ENCODE measurements at places on chromosomes 2 and 18.

DNA sequence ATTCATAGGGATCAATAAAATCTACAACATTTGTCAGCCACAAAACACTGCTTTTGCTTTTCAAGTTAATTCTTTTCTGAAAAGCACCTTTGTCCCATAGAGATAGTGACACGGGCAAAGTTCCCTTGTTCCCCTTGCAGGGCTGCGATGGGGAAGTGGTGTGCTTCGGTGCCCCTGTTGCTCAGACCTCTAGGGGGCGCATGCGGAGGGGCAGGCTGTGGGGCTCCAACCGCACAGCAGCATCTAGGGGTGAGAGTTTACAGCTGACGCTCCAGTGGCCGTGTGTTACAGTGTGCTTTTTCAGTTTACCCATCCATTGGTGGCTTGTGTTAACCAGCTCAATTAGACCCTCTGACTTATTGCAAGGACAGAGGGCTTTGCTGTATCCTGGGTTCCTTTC lies 1432.2 kb upstream of the ACVR2A start:
- DNase-seq, result no peak

- no peak for DNase-seq
Observed at GRCh38 chr2:63514237-63514716, 74.0 kb downstream of the WDPCP start.

DNA sequence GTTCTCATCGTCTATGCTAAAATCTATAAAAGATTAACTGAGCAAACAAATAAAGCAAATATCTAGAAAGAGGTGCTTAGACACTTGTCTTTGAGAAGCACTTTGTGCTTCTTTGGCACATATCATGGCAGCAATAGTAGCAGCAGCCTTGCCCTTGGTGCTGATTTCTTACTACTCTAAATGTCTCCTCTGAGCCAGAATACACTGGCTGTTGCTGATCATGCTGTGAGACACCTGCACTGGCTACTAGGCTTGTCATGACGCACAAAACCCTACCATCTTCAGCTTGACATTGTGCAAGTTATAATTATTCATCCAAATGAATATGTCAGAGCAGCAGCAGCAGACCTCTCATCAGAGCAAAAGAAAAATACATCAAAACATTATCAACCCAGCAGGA lies 46.7 kb downstream of the FANCL start:
- no peak for DNase-seq

GRCh38 chr2:237701033-237701858 lies 73.9 kb downstream of the LRRFIP1 start:
- DNase-seq, result no peak

DNA sequence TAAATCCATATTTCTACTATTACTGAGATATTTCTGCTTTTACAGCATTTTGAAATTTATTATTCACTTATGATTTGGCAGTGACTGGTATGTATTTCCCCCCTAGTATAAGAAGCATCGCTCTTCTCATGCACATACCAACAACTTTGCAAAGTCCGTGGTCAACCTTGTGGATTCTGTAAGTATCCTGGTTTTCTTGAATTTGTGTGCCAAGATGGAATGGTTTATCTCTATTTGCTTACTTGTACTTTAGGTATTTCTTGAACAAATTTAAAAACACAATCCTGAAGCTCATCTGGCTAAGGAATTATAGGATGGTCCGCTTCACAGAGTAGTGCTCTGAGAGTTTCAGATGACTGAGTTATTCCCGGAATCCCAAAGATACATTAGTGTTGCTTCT lies 85.0 kb upstream of the FAM237A start:
- no peak for DNase-seq

DNA sequence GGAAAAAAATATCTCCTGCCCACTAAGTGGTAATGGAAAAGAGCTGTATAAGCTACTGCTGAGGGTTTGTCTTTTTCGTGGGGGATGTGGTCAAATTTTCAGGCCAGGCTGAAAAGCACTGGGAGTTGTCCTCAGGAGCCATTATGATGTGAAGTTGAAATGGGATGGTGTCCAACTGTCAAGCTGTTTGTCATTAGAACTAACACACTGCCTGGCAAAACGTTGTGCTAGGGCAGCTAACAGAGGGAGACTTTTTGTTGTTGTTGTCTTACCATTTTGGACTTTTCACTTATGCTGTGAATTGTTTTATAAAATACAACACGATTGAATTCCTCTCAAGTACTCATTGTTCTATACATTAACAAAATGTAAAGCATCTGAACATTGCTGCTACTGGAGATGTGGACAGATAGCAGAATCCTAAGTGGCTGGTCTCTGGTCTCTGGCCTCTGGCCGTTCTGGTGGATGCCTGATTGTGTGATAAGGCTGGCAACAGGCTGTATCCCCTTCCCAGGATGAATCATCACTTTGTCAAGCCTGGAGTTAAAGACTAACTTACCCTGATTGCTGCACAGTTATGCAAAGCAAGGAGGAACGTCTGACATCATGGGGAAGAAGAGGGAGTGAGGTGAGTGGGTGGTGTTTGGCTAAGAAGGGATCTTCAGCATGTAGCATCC lies 2.3 kb downstream of the MYO1B start:
- DNase-seq, result no peak

GRCh38 chr2:143435131-143435530 lies 305.9 kb downstream of the ARHGAP15 start:
- DNase-seq, result no peak

- DNase-seq, result no peak
Observed at GRCh38 chr2:46340740-46341420, 43.7 kb downstream of the EPAS1 start.

- no peak for DNase-seq
Observed at GRCh38 chr2:216283038-216283900, 89.0 kb downstream of the MARCHF4 start.

DNA sequence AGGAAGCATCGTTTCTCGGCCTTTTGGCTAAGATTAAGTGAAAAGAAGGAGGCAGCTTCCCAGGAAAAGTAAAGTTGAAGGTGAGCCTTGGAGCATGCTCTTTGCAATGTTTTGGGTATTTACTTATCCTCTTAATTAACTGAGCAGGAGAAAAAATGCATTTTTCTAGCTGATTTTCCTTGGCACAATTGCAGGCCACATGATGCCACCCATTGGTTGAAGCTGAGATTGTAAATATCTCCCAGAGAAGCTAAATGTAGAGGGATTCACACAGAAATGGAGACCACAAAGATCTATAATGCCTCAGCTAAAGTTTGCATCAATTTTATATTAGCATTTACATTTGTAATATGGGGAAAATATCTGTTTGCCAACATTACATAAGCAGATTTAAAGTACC lies 294.1 kb downstream of the KCNS3 start:
- DNase-seq, result no peak

- no peak for DNase-seq
Observed at GRCh38 chr2:145595296-145595695, 1075.4 kb upstream of the ZEB2 start.

DNA sequence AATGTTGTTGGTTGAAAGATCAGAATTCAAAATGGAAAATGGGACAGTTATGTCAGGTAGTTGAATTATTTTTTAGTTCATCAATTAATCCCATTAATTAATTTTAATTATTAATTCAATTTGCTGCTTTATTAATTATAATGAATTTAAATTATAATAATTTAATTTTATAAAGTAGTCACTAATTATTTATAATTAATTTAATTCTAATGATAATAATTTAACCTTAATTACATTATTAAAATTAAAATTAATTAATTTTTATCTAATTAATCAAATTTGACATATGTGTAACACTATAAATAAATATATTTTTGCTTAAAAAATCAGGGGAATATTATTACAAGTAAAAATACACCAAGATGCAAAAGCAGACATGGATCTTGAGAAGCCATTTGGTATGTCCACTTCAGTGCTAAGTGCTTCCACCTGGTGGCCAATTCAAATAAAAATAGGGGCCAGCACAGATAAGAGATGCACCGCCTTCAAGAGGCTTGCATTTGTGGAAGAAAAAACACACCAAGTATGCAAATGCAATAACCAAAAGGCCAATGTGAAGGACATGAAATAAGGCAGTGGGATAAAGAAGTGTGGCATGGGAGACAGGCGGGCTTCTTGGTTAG lies 73.2 kb downstream of the MBP start:
- DNase-seq, result peak; percentile 56

DNA sequence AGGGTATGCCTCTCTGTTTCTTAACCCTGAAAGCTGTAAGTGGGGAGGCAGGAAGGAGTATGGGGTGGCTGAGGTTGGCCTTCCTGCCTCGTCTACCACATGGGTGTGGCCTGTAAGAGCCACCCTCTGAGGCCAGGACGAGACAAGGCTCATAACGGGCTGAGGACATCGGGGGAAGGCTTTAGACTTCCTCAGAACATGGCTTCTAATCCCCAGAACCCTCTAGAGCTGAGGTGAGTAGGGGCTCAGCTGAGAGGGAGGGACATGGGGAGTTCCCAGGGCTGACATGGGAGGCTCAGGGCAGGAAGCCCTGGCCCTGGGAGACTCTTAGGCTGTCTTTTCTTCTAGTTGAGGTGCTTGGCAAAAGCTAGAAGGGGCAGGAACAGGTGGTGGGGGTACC lies 36.7 kb downstream of the EMX1 start:
- peak; percentile 26 for DNase-seq

- DNase-seq, result no peak
Observed at GRCh38 chr2:153227981-153228380, 250.6 kb downstream of the RPRM start.

- DNase-seq, result no peak
Observed at GRCh38 chr2:98577313-98577712, 31.0 kb downstream of the COA5 start.

DNA sequence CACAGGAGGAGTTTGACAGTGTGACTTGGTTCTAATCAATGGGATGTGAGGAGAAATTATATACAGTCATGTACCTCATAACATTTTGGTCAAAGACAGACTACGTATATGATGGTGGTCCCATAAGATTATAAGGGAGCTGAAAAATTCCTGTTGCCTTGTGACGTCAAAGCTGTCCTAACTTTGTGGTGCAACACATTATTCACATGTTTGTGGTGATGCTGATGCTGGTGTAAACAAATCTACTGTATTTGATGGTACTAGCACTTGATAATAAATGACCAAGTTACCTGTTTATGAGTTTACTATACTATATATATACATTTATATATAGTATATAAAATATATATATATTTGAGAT lies 29.1 kb upstream of the TGIF1 start:
- no peak for DNase-seq

DNA sequence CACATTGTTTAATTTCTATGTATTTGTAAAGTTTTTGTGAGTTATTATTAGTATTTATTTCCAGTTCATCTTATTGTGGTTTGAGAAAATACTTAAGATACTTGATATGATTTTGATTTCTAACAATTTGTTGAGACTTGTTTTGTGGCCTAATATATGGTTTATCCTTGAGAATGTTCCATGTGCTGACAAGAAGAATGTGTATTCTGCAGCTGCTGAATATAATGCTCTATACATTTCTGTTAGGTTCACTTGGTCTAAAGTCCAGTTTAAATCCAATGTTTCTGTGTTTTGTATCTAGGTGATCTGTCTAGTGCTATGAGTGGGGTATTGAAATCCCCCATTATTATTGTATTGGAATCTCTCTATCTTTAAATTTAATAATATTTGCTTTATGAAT lies 201.3 kb downstream of the FSIP2 start:
- no peak for DNase-seq

DNA sequence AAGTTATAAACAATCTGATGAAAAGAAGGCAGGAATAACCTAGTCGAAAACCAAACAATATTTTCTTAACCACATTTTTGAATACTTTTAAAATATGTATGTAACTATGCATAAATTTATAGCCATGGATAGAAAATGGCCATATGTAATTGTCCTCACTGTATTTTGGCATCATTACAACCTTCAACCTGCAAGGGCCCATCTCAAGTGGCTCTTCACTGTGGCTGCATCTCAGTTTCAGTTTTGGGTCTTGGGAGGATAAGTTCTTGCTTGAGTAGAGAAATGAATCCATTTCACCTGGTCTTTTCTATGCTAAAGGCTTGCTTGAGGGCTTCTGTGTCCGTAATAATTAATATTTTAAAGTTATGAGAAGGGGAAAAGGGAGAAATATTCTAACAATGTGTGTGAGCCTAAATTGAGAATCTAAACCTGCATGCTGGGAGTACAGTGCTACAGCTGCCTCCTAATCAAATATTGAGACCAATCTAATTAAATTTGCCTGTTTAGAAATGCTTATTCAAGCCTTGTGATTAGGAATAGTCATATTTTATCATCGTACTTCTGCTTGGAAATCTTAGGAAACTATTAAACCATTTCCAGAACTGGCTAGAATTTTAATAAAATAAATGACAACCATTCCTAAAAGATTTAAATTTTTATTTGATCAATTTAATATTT lies 92.5 kb downstream of the EML4 start:
- DNase-seq, result no peak

GRCh38 chr2:128752691-128753263 lies 434.1 kb upstream of the HS6ST1 start:
- DNase-seq, result no peak

GRCh38 chr2:216950547-216950946 lies 90.7 kb upstream of the TNP1 start:
- no peak for DNase-seq

DNA sequence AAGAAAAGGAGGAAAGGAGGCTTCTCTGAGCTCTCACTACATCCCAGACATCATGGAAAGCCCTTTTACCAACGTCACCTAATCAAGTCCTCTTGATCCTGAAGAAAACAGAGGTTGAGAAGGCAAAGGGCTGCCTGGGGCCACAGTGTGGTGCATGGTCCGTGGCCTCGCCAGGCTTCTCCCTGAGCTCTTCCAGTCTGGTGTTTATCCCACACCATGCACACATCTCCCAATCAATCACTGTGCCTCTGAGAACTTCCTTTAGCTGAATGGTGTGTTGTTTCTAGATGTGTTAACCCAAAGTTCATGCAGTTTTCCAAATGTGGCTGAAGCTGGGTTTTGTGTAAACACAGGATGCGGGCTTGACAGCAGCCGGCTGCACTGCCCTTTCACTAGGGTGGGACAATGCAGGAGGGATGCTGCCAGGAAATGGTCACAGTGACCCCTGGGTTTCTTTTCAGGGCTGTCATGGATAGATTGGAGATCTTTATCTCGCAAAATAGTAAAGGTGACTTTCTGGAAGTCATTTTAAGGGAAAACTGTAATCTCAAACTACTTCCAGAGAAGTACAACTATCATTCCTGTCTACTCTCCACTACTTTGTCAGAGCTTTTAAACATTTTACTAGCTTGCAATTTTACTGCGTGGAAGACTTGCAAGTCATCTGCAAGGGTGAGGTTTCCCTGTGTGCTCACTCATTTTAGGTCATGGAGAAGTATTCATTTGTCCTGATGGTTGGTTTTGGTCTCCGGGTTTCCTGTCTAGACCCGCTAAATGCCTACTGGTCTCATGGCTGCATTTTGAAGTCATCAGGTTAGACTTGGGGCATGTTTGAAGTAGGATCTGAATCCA lies 54.6 kb downstream of the IL1R2 start:
- no peak for DNase-seq

DNA sequence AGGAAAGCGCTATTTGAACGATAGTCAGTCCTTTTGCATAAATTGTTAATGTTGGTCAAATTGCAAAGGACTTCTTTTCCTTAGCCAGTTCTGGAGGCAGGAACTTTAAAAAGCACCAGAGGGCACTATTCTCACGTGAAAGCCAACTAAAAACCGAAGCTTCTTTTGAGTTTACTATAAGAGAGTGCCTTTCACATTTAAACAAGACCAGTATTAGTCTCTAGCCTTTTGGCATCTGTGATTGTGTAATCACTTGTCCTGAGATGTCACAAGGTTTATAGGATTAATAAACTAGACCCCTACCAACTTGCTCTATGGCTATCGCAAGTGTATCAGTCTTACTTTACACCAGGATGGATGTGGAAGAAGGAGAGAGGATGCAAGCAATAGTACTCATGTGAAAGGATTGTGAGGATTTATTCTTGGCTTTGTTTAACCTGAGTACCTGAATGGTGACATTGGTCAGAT lies 14.4 kb upstream of the STAT4 start:
- peak; percentile 5 for DNase-seq

- no peak for DNase-seq
Observed at GRCh38 chr18:75016025-75016717, 192.8 kb downstream of the PTGR3 start.
